ENCODE measurements at places on chromosomes 6 and 20.
A peak's percentile ranks its signal among the peaks of the same experiment; 100 is the strongest.

- no peak for DNase-seq
These were observed 33.5 kb upstream of the LGSN start for GRCh38 chr6:63353286-63353630.

- DNase-seq, result no peak
These were observed 58.2 kb downstream of the FUT9 start for GRCh38 chr6:96074006-96074405.

DNA sequence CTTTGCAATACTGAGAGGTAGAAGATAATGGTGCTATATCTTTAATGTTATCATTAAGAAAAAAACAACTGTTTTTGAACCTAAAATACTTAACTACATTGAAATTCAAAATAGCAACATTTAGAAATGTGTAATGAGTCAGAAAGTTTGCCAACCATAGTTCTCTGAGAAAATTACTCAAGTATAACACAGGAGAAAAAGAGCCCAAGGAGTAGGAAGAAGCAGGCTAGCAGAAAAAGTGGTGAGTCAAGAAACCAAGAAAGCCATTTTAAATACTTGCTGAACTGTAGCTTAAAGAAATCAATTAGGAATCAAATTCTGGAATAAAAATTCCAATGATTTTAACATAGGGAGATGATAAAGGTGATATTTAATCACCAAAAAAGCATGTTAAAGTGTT, 181.0 kb upstream of the RSPO3 start:
- no peak for DNase-seq

- DNase-seq, result peak; percentile 18
These were observed 81.5 kb downstream of the RTN4IP1 start for GRCh38 chr6:106547601-106548453.

GRCh38 chr6:2979819-2980464, 8.6 kb upstream of the SERPINB6 start:
- DNase-seq, result no peak

DNA sequence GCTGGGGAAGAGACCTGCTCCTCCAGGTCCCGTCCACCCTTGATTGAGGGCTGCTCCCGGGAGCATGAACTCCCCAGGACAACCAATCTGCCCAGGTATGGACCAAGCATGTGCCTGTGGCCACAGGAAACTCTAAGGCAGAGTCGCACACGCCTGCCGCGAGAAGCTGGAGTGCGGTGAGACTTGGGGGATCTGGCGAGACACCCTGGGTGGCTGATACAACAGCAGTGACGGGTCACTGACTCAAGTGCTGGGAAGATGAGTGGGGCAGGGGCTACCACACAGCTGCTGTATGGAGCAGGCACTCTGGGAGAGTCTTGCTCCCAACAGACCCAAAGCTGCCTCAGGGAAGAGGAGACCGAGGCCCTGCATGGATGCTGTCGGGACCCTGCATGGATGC, 40.1 kb downstream of the BFSP1 start:
- no peak for DNase-seq

DNA sequence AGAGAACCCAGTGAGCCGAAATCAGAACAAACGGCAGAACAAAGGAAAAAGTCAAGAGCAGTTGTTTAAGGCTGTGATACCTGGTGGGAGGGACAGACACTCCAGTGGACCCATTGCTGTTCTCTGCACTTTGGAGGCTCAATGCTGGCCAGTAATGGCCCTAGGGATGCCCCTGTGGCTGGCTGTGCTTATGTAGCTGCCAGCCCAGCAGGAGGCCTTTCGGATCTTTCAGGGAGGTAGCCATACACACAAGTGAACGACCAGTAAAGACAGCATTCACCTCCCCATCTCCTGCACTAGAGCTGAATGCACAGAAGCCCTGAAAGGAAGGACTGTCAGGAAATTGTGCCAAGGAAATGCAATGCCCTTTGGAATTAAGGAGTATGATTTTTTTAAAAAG, 34.3 kb downstream of the GPLD1 start:
- DNase-seq, result no peak

DNA sequence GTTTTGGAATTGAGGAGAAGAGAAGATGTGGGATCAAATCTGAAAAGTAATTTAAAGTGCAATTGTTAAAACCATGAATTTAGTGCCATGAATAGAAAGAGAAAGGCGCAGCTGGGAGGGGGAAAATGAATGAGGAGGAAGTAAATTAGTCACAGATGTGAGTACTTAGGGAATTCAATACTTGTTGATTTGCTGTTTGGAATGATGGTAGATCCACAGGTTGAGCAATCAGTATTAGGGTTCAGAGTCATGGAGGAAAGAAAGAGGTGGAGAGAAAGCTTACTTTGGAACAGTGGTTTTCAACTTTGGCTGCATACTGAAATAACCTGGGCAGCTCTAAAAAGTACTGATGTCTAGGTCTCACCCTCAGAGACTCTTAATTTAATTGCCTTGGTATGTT, 229.7 kb upstream of the ASCC3 start:
- no peak for DNase-seq

- DNase-seq, result no peak
These were observed 148.7 kb downstream of the PRL start for GRCh38 chr6:22147921-22148776.

- no peak for DNase-seq
These were observed 138.3 kb upstream of the SGK1 start for GRCh38 chr6:134456226-134456625.

DNA sequence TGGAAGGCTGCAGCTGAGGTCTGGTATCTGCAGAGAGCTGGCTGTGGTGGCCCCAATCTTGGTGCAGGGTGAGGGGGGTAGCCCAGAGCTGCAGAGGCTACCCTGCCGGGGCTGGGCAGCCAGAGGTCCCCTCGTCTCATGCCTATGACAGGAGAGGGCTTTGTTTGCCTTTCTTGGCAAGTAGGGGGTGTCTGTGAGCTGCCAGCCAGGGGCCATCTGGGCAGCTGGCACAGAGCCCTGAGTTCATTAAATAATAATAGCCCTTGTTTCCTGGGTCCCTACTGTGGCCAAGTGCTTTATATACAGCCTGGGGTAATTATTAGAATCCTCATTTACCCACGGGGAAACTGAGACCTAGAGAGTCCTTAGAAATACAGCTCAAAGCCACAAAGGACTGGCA, 66.6 kb downstream of the EZR start:
- DNase-seq, result no peak

- peak; percentile 47 for DNase-seq
These were observed 282.1 kb downstream of the UST start for GRCh38 chr6:149028767-149029405.

- DNase-seq, result no peak
These were observed 118.4 kb upstream of the RUNX2 start for GRCh38 chr6:45209762-45210161.

- no peak for DNase-seq
These were observed 17.4 kb downstream of the RCAN2 start for GRCh38 chr6:46473881-46474280.

DNA sequence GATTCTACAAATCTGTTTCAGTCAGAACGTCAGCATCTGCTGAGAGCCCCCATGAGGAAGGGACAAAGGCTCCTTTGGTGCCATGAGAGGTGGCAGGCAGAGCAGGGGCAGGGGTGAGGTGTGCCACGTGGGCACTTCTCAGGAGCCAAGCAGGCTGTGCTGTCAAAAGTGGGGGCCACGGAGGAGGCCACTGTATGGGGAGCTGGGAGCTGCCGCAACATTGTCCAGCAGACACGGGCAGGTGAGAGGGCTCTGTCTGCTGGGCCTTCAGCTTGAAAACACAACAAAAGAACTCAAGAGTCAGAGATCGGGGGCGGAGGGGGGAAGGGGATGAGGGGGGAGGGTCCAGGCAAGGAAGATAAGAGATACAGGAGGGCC, 21.6 kb upstream of the FOXP4 start:
- DNase-seq, result no peak

DNA sequence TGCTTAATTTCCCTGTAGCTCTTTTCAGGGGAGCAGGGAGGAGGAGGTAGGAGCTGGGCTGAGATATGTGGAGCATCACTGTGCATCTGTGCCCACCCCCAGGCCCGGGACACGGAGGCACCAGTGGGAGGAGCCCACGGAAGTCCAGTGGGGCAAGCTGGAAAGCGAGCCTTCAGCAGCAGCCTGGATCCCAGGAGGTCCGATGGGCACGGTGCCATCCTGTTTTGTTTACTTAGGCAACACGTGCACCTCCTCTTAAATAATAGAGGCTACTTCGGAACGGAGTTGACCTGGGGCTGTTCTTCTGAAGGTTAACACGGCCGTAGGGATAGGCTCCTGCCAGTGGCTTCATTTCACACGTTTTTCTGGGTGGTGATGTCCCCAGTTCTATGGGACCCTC, 51.6 kb downstream of the CDH4 start:
- no peak for DNase-seq

- DNase-seq, result no peak
These were observed 95.3 kb downstream of the NFATC2 start for GRCh38 chr20:51447097-51447764.

DNA sequence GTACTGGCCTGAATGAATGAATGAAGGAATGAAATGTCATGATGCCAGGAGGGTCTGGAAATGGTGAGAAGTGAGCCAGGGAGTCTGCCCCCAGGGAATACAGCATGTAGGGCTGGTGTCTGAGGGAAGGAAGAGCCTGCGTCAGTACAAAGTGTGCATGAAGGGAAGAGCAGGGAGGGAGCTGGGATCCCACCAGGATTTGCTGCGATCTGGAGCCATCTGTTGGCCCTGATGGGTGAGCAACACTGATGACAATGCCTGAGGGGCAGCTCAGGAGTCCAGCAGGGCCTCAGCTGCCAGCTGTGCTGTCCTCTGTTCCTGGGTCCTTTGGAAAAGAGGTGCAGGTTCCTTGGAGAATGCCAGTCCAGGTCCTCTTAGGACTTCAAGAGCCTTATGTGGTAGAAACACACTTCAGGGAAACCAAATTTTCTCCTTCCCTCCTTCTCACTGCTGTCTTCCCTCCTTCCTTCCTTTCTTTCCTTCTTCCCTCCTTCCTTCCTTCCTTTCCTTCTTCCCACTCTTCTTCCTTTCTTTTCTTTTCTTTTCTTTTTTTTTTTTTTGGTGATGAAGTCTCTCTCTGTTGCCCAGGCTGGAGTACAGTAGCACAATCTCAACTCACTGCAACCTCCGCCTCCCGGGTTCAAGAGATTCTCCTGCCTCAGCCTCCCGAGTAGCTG, 11.5 kb downstream of the BPI start:
- DNase-seq, result no peak

DNA sequence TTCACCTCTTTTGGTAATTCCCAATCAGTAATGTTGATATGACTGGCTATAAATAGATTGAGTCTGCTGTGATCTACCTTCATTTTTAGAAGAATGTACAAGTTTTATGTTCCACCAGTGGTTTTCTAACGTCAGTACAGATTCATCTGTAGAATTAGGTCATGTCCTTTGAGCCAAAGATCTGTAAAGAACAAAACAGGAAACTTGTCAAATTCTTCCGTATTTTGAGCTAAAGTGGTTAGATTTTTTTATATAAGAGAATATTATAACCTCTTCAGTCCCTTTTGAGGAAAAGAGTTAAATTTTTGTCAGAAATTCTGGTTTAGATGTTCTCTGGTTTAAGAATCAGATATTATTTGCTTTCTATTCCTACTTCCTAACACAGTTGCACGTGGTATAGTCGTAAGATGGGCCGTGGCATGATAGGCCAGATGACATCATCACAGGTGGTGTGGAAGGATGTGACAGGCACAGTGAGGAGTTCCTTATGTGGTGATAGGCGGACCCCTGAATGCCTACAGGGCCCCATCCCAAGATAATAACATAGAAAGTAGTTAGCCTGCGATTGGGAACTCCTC, 62.3 kb downstream of the SNX9 start:
- peak; percentile 64 for DNase-seq

- no peak for DNase-seq
These were observed 27.4 kb upstream of the FAM135A start for GRCh38 chr6:70385901-70386300.

GRCh38 chr6:74807674-74808073, 398.2 kb downstream of the COL12A1 start:
- DNase-seq, result no peak

- DNase-seq, result no peak
These were observed 345.3 kb upstream of the SLC35B3 start for GRCh38 chr6:8780653-8781052.

- DNase-seq, result no peak
These were observed 18.2 kb downstream of the GNAS-AS1 start for GRCh38 chr20:58832457-58832856.

- no peak for DNase-seq
These were observed 1.7 kb upstream of the TEAD3 start for GRCh38 chr6:35498422-35499067.

DNA sequence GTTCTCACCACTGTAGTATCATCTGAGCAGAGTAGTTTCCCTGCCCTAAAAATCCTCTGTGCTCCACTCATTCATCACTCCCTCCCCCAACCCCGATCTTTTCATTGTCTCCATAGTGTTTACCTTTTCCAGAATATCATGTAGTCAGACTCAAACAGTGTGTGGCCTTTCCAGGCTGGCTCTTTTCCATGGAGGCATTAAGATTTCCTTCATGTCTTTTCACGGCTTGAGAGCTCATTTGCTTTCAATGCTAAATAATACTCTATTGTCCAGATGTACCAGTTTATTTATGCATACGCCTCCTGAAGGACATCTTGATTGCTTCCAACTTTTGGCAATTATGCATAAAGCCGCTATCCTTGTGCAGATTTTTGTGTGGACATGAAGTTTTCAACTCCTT, 235.8 kb downstream of the PHACTR1 start:
- no peak for DNase-seq

DNA sequence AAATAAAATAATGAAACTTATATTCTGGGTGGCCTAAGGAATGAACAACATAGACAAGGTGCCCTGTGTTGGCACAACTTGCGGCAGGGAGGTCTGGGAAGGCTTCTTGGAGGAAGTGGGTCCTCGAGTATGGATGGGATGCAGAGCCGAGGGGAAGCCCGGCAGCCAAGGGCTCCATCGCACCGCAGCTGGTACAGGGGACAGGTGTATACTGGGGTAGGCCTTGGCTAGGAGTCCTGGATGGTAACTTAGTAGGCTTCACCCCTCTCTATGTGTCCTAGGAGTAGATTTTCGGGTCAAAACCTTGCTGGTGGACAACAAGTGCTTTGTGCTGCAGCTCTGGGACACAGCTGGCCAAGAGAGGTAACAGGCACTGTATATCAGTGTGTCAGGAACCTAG, 28.0 kb downstream of the RAB44 start:
- no peak for DNase-seq

- DNase-seq, result no peak
These were observed 88.4 kb downstream of the MAFB start for GRCh38 chr20:40600441-40601219.

DNA sequence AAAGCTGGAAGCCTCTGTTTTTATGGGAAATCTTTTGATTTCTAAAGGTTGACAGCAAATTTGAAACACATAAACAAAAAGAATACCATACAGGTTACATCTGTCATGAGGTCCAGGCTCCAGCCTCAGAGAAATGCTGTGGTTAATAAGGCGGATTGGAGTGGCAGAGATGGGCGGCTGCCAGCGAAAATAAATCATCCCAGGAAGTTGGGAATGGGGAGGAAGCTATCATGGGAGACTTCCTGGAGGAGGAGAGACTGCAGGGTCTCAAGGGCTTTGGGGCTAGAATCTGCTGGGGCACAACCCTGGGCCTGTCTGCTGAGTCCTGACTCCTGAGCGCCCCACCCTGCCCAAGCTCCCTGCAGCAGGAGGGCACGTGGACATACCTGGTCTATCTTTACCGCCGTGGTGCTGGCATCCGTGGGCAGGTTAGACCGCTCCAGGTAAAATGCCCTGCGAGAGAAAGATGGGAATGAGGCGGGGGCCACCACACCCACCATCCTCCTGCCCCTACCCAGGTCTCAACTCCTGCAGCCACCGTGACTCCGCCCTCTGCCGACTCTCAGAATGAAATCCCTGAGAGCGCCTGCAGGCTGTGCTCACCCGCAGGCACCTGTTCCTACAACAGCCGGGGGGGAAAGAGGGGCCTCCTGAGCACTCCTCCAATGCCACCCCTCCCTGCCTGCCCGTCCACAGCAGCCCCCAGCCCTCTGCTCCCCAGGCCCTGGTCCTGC, 197.3 kb downstream of the PREX1 start:
- DNase-seq, result no peak

- no peak for DNase-seq
These were observed 64.6 kb downstream of the SYNE1 start for GRCh38 chr6:152572338-152573088.

Data from activated naive CD8-positive, alpha-beta T cell treated with anti-CD3 and anti-CD28 coated beads for 36 hours (primary cell).